ENCODE measurements at places on chromosomes 11 and 22. TPM values are rescaled to one million over a fixed set of nuclear protein-coding genes. Genes with fewer than 3 reads are reported as not detected.

The CDCA5 gene
- total RNA-seq, result 9.0 TPM

The TYMP gene
- 14.4 TPM for total RNA-seq

The KRTAP5-1 gene
- not detected for total RNA-seq

The KDM4D gene
- total RNA-seq, result 0.73 TPM

The RAG2 gene
- total RNA-seq, result not detected

The B4GAT1 gene
- 34.2 TPM for total RNA-seq

The GDPD4 gene
- not detected for total RNA-seq

The GGTLC3 gene
- not detected for total RNA-seq

The RCOR2 gene
- total RNA-seq, result 0.21 TPM

The KRTAP5-11 gene
- not detected for total RNA-seq

The PATE2 gene
- 0.07 TPM for total RNA-seq

The LIF gene
- total RNA-seq, result 0.63 TPM

The ADM2 gene
- total RNA-seq, result 0.20 TPM

All from pulmonary artery endothelial cell (primary cell).